ENCODE measurements at places on chromosomes 7 and 10.

DNA sequence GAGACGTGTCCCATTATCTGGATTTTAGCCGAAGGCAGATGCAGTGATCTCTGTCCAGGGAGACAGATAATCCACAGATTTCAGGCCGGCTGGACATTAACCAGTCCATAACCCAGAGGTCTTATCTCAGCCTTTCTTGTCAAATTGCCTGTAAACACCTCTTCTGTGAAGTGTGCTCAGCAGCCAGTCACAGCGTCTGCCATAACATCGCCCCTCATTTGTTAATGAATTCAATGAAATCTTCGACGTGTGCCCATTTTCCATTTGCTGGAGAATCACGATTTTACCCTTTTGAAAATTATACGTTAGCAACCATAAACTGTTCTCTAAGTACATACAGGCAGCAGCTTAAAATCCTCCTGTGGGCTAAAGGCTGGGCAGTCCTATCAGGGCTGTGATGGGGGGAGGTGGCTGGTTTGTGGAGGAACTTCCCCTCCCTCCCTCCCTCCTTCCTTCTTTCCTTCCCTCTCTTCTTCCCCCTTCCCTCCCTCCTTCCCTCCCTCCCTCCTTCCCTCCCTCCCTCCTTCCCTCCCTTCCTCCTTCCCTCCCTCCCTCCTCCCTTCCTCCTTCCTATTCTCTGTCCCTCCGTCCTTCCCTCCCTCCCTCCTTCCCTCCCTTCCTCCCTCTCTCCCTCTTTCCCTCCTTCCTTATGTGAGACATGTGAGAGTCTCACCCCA is 26.6 kb upstream of the FAM20C start:
- DNase-seq = no peak

DNA sequence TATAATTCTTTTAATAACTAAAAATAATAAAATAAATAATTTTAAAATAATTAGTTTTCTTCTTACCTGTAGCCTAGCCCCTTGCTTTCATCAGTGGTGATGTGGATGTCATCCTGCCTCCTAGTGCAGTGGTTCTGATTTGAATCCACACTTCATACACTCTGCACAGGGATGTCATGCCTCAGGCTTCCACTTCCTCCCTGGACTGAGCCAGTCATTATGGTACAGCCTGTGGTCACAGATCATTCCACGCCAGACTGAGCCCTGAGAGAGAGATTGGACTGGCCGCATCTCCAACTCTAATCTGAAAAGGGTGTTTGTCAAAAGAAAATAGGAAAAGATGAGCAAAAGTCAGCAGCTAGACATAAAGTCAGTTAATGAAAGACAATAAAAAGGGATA is 436.2 kb upstream of the IGFBP3 start:
- DNase-seq = no peak

DNA sequence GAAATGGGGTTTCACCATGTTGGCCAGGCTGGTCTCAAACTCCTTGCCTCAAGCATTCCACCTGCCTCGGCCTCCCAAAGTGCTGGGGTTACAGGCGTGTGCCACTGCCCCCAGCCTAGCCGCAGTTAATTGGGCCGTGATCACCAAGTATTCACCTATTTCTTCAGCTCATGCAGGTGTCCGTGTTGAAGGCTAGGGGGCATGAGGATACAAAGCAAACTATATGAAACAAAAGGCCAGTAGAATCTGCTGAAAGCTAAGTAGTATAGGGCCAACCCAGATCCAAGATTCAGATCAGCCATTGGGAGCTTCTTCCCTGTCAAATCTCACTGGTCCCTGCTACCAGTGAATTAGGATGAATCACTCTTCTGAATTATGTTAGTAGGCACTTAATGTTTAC is 73.4 kb downstream of the LRRC4 start:
- no peak for DNase-seq

DNA sequence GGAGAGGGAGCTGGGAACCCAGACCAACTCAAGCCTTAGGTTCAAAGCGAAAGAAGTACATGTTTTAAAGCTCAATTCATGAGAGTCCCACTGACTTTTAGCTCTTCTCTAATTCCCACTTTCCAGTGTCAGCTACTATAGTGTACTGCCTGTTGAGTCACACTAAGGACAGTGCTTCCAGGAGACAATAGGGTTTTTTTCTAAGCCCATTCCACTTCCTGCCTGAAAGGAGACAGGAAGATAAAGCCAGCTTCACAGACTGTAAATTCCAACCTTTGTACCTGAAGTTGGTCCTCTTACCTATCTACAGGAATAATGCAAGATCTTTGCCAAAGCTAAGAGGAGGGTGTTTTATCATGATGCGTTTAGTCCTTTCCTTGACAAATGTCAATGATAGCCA is 4.4 kb downstream of the MSRB2 start:
- no peak for DNase-seq

- DNase-seq = no peak
Measured at GRCh38 chr7:133836666-133837065, 290.5 kb upstream of the LRGUK start.

DNA sequence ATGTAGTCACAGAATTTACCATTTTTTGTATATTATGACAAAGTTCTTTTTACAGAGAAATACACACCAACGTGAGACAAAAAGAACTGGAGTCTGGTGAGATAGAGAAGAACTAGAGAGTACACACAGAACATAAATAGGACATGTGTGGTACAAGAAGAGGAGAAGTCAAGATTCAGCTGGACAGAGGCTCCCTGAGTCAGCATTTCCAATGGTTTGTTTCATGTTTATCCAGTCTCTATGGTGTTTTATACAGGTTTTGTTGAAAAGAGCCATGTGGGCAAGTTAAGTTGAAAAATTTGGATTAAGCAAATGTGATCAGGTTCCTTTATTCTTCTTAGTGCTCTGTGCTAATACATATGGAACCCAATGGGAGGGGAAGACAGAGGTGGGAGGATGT is 105.5 kb upstream of the AKR1E2 start:
- no peak for DNase-seq

DNA sequence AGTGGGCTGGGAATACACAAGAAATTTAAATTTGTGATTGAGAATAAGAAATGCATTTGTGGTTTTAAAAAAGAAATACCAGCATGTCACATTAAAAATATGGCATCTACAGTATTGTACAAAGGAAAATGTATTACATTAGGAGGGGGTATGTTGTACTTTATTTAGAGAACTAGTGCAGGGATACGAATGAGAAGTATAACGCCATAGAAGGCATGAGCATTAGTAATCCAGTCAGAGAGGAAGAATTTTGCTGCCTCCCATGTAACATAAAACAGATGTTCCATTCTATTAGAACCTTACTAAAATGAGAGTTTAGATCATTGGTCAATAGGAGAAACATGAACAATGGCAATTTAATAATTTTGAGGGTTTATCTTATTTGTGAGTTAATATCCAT is 182.2 kb downstream of the ADK start:
- no peak for DNase-seq

- no peak for DNase-seq
Measured at GRCh38 chr7:82729172-82730030, 285.8 kb upstream of the CACNA2D1 start.

- DNase-seq = no peak
Measured at GRCh38 chr10:90304533-90304932, 553.3 kb downstream of the HTR7 start.

DNA sequence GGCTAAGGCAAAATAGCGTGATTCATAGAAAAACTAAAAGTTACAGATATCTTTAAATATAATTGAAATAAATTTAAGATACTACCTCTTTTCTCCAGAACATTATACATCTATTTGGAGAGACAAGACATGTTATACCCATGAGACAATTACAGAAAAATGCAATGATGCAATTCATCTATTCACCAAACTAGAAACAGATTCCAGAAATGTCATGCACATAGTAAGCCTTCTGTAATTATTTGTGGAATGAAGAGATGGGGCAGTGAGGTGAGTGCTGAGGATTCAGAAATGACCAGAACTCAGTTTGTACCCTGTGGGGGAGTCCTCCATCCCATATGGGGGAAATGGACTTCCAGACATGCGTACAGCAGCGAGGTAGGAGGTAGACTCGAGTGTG is 99.4 kb downstream of the MKX start:
- DNase-seq = no peak

DNA sequence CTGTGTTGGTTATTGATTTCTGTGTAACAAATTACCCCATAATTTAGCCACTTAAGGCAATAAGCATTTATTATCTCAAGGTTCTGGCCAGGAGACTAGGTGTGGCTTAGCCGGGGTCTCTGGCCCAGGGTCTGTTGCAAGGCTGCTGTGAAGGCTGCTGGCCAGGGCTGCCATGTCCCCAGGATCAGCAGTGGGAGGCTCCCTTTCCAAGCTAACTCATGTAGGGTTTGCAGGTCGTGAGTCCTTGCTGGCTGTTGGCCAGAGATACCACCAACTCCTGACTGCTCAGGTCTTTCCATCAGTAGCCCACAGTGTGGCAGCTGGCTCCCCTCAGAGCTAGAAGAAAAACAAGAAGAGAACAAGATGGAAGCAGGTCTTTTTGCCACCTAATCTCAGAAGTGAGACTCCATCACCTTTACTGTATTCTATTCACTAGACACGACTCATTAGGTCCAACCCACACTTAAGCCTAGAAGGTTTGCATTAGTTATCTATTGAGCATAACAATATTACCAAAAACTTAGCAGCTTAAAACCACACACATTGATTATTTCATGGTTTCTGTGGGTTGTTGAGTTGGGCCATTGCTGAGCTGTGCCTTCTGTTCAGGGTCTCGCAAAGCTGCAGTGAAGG is 185.6 kb downstream of the PFKFB3 start:
- DNase-seq = no peak

DNA sequence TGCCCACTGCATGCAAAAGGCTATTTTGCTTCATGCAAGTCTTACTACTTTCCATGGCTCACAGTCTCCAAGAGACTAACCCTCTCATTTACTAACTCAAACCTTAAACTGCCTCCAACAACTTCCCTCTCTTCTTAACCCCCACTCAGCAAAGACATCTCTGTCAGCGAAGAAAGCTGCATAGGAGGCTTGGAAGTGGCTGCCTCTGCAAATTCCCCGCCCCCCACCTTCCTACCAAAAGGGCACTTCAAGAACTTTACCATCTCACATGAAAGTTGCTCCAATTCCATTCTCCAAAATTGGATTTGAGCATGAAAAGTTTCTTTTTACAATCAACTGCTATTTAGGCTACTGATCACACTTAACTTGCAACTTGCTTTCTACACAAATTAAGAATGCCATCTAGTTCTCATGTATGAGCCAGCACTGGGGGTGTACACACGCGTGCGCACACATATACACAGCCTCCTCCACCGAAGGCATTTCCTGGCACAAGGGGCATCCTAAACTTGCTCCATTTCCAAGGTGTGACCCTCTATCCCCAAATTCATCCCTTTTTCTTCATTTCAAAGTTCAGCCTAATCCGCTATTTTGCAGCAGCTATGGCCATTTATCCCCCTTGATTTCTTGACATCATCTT is 1.8 kb downstream of the CCDC6 start:
- no peak for DNase-seq

GRCh38 chr7:14836571-14837189 is 65.9 kb downstream of the DGKB start:
- no peak for DNase-seq

DNA sequence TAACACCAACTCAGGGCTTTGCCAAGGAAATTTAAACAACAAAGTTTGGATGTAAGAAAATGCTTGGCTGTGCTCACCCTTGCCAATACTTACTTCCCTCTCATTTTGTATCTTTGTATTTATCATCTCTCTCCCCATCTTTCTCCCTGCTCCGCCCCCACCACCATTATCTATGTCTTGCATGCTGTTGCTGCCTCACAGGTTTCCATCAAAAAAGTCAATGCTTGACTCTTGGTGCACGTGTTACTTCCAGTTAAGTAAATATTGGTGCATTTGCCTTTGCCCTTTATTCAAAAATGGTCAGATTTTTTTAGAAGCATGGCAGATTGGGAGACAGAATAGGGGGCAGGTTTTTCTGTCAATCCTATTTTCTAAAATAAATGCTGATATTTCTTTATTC is 626.0 kb downstream of the ACTR3B start:
- no peak for DNase-seq

Data from left lobe of liver (tissue), 2 donors.